ENCODE measurements at places on chromosomes 16 and 17.

DNA sequence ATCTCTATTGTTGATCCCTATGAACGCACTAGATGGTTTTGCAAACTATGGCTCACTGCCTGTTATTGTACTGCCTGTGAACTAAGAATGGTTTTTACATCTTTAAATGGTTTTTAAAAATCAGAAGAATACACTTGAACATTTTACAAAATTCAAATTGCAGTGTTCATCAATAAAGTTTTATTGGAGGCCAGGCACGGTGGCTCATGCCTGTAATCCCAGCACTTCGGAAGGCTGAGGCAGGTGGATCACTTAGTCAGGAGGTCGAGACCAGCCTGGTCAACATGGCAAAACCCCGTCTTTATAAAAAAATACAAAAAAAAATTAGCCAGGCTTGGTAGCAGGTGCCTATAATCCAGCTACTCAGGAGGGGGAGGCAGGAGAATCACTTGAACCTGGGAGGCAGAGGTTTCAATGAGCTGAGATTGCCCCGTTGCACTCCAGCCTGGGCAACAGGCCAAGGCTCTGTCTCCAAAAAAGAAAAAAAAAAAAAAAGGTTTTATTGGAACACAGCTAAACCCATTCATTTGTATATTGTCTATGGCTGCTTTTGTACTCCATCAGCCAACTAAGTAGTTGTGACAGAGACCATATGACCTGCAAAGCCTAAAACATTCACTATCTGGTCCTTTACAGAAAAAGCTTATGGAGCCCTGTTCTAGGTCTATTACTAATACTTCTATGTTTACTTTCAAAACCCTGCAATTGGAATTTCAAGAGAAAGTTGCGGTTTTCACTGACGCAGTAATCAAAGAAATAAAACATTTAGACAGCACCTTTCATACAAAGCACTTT is 18.9 kb downstream of the IKZF3 start:
- peak; percentile 5 for DNase-seq

- DNase-seq: peak; percentile 49
Measured at GRCh38 chr16:11743308-11744074, 834 bp upstream of the TXNDC11 start.

DNA sequence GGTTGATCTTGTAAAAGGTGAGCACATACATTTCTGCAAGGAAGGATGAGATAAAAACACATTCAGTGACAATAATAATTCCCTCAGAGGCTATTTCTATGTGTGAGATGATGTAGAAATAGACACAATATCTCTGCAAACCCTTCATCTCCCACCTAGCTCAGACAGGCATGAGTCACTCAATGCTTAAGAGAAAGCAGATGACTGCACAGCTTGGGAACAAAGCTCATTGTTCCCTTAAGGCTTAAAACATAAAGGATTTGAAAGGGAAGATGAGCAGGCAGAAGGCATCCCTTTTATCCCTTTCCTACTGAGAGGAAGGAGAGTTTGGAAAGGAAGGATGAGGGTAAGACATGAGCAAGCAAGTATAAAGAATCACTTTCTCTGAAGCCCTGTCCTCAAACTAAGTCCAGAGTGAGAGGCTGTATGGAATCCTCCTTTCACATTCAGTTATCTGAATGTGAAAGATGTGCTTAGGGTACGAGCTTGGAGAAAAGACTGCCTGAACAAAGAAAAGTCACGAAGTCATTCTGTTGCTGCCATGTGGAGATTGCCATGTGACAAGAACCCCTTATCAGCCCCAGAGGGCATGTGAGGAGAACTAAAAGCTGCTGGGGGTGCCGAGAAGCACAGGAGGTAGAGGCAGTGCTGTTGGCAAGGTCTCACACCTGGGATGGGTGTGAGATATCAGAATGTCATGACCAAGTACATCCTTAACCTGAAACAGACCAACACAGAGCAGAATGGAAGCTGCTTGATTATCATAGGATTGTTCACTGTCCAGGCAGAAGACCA is 58.2 kb downstream of the CNTNAP4 start:
- no peak for DNase-seq

- peak; percentile 39 for DNase-seq
Measured at GRCh38 chr17:12624211-12624610, 41.5 kb upstream of the MYOCD start.

DNA sequence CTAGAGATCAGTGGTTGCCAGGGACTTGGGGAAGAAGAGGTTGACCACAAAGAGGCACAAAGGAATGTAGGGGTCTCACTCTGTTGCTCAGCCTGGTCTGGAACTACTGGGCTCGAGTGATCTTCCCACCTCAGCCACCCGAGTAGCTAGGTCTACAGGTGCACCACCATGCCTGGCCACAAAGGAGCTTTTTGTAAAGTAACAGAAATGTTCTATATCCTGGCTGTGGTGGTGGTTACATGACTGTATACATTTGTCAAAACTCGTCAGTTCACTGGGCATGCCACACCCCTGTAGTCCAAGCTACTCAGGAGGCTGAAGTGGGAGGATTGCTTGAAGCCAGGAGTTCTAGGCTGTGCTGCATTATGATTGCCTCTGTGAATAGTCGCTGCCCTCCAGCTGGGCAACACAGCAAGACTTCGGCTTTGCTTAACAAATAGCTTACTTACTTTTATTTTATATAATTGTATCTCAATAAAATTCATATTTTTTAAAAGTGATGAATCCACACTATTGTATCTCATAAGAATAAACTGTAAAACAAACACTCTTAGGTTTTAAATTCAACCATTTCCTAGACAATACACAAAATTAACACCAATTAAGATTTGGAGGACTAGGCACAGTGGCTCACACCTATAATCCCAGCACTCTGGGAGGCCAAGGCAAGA is 5.0 kb downstream of the SKA2 start:
- no peak for DNase-seq
